Stimulated activated CD4-positive, alpha-beta T cell treated with anti-CD3 and anti-CD28 coated beads, Interleukin-1b, Interleukin-23, amount 100 ng/mL, for 1 hour (primary cell): ENCODE measurements at places on chromosomes 5 and 9.

GRCh38 chr9:134681061-134681661 is 39.6 kb downstream of the COL5A1 start:
- DNase-seq, result no peak

- DNase-seq, result no peak
Measured at GRCh38 chr9:69865986-69866385, 45.4 kb downstream of the CFAP95 start.

DNA sequence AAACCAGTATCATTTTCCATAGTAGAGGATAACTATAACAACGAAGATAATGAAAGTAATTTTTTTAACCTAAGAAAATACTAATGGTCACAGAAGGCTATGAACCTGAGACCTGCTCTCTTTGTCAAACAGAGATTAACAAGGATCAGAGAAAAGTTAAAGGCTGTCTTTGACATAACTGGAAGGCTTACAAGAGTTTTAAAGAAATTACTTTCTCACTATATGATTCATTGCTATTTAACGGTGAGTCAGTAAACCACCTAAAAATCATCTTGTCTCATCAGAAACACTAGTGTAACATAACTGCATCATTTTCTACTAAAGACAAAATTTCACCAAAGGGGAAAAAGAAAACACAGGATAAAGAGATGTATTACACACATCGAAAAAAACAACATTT is 19.3 kb downstream of the MLANA start:
- no peak for DNase-seq

- no peak for DNase-seq
Measured at GRCh38 chr5:68254810-68255209, 39.3 kb downstream of the PIK3R1 start.

DNA sequence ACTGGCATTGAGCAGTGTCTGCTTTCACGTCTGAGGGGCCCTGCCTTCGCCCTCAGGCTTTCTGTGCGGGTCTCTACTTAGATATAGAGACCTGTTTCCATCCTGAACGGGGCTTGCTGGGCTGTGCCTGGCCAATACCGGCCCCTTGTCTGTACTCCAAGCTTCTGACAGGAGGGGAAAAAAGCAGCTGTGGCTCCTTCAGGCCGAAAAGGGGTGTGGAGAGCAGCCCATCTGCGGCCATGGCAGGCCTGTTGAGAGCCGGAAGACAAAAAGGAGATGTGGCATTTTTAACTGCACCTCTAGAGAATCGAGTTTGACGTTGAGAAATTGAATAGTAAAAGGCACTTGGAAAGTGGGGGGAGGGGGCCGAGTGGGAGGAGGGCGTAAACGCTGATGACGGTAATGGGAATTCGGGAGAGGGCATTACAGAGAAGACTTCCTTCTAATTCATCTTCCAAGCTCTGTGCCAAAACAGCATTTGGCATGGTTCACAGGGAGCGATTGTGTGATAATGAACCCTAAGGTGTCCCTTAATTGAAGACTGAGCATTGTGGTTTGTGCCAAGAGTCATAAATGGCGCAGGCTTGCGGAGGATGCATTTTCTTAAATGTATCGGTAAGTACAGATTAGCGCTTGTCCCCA is 25.1 kb upstream of the PRDM12 start:
- DNase-seq, result no peak

DNA sequence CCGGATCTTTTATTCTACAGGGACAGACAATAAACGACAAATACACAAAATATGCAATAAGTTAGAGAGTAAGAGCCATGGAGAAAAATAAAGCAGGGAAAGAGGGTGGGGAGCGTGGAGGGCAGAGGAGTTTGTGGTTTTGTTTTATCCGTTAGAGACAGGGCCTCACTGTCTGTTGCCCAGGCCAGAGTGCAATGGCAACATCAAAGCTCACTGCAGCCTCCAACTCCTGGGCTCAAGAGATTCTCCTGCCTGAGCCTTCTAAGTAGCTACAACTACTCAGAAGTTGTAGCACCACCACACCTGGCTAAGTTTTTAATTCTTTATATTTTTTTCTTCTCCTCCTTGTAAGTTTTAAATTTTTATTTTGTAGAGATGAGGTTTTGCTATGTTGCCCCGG is 54.5 kb upstream of the CTNNA1 start:
- DNase-seq, result no peak

- DNase-seq, result no peak
Measured at GRCh38 chr9:134968011-134968822, 50.5 kb upstream of the FCN1 start.

GRCh38 chr5:50975840-50976239 is 309.4 kb downstream of the PARP8 start:
- DNase-seq, result no peak

DNA sequence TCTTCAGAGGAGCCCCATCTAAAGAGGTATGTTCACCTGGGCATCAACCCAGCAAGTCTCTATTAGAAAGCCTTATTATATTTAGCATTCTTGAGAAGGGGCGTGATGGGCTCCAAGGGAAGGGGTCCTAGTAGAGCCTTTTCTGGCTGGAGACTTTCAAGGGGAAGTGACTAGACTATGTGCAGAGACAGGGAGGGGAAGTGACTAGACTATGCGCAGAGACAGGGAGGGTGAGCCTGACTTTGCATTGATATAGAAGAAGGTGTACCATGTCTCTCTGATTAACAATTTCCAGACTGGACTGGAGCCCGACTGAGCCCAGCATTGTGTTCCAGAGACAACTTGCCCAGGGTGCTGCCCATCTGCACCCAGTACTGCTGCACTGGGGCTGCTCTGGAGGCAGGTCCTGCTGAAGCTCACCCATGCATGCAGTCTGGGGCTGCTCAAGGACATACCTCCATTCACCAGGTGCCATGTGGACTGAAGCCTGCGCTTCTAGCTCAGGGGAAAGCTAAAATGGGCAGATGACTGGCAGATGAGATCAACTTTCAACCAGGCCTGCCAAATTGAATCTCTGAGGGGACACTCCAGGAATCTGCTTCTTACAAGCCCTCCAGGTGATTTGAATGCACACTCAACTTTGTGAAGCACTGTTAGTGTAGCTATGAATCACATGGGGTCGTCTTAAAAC is 83.0 kb upstream of the GNA14 start:
- DNase-seq, result no peak

DNA sequence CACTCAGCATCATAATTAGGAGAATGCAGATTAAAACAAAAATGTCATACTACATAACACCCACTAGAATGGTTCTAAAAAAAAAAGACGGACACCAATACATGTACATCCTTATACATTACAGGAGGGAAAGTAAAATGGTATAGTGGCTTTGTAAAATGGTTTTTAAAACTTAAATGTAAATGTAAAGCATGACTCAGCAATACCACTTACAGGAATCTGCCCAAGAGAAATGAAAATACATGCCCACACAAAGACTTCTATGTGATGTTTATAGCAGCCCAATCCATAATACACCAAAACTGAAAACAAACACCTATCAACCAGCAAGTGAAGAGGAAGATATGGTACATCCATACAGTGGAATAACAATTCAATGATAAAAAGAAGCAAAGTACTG is 939.1 kb upstream of the ACO1 start:
- DNase-seq, result no peak

DNA sequence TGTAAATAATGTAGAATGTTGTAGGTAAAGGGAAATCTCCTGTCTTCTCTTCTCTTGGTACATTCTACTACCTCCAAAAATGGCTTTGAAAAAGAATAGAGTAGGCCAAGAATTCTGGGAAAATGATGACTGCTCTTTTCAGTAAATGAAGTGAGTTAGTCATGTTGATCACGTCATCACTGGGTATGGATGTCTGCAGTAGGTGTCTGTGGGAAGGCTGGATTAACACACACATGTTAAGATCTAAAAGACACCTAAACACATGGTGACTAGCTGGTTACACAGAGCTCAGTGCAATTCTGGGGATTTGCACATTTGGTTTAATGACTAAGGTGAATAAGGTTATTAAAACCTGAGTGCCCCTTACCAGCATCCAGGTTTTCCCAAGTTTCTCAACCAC is 161.5 kb downstream of the CEP120 start:
- DNase-seq, result no peak

- no peak for DNase-seq
Measured at GRCh38 chr5:171592736-171593135, 173.3 kb downstream of the FGF18 start.

- no peak for DNase-seq
Measured at GRCh38 chr9:93480262-93480661, 26.9 kb upstream of the FAM120AOS start.

GRCh38 chr9:109181284-109181683 is 14.2 kb upstream of the FRRS1L start:
- DNase-seq, result no peak

DNA sequence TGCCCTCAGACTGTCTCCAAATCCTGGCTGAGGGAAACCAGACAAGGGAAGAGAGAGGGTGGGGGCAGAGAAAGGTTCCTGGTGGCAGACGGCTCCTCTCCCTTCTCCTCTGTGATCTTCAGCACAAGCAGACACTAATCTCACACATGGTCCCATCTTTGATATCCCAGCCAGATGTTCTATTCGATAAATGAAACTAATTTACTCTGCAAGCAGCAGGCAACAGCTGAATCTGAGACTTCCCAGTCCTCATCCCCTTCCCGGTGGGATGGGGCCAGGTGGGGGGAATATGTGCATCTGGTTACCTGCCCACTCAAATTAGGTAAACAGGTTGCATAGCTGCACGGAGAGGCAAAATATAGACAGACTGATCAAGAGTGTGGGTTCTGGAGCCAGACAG is 208.9 kb upstream of the PANK3 start:
- DNase-seq, result no peak

GRCh38 chr5:167664222-167664804 is 627.1 kb upstream of the WWC1 start:
- DNase-seq, result no peak

- DNase-seq, result no peak
Measured at GRCh38 chr5:11853140-11853539, 51.1 kb downstream of the CTNND2 start.

DNA sequence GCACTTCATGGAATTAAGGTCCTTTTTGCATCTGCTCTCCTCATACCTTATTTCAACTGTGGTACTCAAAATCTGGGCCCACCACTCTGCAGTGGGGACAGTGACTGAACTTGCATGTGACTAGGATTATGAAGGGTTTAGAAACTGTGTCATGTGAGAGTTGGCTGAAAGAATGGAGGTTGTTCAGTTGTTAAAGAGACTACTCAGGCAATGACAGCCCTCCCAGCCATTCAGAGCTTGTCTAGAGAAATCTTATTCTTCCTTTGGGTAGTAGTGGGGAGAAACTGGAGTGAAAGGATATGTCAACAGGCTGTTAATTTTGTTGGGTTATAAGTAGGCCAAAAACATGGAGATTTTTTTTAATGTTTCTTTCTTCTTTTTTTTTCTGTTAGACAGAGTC is 10.3 kb downstream of the AOPEP start:
- no peak for DNase-seq

GRCh38 chr5:32785611-32786254 is 74.6 kb downstream of the NPR3 start:
- no peak for DNase-seq

GRCh38 chr9:134053941-134054761 is 13.7 kb downstream of the BRD3 start:
- DNase-seq, result no peak

GRCh38 chr5:67268231-67269021 is 71.8 kb upstream of the CD180 start:
- DNase-seq, result no peak

- no peak for DNase-seq
Measured at GRCh38 chr5:123122273-123122672, 33.2 kb downstream of the PRDM6 start.

GRCh38 chr9:129459547-129460322 is 161.2 kb downstream of the C9orf50 start:
- no peak for DNase-seq

GRCh38 chr9:136806067-136806466 is 1.7 kb upstream of the RABL6 start:
- no peak for DNase-seq

DNA sequence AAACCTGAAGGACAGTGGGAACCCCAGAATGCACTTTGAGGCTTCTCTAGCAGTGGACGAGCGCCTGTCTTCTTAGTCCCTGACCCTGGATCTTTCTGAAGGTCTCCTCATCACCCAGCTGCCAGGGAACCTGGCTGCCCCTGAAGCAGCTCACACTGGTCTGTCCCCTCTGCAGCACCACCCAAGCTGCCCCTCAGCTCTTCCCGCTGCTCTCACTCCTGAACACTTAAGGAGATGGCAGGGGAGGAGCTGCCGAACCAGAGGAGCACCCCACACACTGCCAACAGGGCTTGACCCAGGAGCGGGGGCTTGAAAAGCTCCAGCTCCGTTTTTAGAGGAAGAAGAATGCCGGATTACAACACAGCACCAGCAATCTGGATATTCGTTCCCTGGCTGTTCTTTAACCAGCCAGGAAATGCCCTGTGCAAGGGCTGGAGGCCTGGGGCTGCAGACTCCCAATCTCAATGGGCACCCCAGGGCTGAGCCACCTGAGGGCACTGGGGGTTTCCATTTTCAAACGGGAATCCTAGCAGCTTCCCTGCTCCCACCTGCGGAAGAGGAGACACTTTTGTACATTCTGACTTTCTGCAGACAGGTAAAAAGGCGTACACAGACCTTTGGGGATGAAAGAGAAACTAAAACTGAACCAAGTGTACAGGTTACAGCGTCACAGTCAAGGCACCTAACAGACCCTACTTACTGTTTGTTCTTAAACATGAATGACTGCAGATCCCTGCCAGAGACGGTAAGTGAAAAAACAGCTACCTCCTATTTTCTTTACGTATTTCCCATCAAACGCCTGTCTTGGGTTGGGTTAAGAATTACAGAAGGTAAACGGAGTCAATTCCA is 36.3 kb downstream of the GOLM1 start:
- DNase-seq, result no peak

DNA sequence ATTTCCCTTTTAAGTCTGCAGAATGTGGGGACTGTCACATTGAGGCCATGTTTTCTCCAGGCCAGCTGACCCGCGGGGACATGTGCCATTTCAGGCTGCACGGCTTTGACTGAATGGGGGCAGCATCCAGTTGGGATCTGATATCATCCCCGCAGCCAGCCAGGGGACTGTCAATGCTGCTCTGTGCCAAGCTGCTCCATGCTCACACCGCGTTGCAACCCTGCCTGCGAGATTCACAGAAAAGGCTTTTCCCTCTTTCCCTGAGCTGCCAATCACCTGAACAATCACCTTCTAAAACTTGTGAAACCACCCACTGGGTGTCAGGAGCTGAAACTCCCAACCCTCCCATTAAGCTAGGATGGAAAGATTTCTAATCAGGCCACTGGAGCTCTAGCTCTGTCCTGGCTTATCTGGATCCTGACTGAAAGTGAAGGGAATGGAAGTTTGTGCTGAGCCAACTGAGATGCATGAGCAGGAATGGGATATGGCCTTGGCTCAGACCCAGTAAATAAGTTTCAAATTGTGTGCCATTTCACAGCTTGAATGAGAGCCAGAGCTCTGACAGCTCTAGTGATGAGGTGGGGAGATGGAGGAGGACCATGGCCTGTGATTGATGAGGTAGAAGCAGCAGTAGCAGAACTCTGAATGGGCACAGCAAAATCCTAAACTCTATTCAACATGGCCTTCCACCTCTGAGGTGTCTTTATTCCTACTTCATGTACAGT is 34.5 kb upstream of the ZNF366 start:
- DNase-seq, result no peak

- DNase-seq, result no peak
Measured at GRCh38 chr5:154753792-154754191, 1.4 kb upstream of the LARP1 start.
